ENCODE measurements at places on chromosomes 1 and 21.

GRCh38 chr1:99305626-99306025 lies 41.3 kb downstream of the PLPPR4 start:
- DNase-seq, result no peak

DNA sequence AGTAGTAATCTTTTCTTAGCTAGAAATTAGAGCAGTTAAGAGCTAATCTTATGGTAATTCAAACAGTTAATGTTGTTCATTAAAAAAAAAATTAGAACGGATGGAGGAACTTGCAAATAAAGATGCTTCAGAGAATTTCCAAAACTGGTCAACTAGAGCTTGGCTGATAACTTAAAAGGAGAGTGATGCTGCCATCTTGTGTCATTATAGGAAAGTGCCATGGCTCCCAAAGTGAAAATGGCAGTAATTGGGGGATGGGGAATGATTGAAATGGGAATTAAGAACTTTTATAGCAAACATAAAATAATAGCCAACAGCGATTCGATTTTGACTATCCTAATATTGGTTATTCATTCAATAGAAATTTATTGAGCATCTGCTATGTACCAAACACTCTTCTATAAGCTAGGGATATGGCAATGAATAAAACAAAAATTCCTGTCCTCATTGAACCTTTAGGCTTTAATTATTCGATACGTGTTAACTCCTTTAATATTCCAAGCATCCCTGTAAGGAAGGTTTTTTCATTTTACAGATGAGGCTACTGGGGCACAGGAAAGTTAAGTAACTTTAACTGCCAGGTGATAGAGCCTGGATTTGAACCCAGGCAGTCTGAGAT lies 5.7 kb upstream of the PLPP3 start:
- no peak for DNase-seq

DNA sequence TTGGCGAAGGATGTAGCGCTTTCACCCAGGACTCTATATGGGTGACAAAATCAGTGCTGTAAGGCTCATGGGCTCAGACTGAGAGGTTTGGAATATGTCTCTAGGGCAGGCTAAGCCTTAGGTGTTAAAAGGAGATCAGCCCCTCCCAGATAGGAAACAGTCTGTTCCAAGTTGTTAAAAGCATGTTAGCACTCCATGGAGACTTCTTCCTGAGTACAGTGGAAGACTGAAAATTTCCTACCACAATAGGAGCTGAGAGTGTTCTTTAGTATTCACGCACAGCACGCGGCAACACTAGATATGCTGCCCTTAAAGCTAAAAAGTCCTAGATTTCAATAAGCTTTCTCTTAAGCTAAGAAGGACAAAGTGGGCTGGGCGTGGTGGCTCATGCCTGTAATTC lies 122.1 kb downstream of the TRABD2B start:
- no peak for DNase-seq

DNA sequence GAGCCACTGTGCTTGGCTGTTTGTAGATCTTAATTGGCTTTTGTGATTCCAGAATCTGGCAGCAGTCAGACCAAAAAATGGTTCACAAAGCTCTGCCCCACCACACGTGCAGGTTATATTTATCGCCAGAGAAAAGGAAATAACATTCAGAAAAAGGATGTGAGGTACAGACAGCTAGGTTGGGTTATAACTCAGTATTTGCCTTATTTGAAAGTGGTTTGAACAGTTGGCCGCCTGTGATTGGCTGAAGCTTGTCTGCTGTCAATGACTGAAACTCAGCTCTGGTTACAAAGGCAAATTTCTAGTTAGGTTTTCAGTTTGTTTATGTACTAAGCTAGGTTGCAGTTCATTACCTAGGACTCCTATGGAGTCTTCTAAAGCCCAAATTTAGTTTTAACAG lies 9.6 kb downstream of the SH3BGR start:
- no peak for DNase-seq

DNA sequence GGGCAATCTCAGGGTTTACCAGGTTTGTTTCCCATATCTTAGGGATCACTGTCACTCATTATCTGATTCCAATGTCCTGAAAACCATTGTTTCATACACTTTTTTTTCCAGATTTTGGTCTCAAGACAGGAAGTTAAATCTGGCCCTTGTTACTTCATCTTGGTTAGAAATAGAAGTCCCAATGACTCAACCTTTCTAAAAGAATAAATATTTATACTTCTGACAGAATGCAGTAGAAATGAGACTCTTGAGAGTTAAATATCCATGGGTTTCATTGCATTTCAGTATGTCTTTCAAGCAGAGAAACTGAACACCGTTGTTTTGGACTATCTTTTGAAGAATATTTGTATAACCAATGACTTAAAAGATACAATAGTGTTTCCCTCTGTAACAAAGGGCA lies 19.8 kb upstream of the VCAM1 start:
- no peak for DNase-seq

DNA sequence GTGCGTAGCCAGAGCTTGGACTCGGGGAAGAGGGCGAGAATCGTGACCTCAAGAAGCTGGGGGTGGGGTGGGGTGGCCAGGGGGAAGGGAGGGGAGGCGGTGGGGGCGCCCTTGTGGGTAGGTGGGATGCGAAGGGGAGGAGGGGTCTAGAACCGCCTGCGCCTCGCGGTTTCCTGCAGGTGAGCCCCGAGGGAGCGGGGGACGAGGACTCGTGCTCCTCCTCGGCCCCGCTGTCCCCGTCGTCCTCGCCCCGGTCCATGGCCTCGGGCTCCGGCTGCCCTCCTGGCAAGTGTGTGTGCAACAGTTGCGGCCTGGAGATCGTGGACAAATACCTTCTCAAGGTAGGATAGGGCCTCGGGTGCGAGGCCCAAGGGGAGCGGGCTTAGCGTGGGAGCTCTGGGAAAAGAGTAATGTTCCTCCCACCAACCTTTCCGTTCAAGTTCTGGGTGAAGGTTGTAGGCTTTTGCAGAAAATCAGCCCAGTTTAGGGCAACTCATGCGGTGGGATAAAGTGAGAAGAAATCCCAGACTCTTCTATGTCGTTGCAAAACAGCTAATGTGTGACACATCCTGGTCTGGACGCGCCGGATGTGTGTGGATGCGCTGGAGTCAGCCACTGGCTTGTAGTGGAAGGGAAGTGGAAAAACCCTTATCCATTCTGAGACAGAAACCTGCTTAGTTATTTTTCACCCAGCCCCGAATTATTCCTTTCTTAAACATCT lies 2.9 kb downstream of the LHX8 start:
- no peak for DNase-seq

DNA sequence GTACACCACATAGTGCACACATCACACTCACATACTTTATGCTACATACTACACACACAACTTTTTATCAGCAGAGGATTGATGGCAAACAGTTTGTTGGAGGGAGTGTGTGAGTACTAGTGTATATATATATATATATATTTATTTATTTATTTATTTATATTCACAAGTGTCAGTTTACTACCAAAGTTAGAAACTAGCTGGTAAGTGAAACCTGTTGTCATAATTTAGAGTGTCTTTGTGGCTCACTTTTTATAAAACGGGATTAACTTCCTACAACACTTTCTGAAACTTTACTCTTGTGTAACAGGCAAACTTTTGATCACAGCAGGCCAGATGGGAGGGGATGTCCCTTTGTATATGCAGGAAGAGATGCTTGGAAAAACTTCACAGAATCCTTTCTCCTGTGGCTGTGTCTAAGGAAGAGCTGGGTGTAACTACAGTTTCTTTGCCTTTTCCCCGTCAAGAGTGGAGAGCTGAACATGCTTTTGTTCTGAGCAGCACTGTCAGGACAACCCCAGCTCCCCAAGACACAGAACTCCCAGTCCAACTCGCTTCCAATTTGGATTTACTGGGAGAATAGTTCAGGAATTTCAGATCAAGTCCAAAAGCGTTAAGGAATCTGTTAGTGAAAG lies 1.9 kb upstream of the SAMD13 start:
- DNase-seq, result no peak

DNA sequence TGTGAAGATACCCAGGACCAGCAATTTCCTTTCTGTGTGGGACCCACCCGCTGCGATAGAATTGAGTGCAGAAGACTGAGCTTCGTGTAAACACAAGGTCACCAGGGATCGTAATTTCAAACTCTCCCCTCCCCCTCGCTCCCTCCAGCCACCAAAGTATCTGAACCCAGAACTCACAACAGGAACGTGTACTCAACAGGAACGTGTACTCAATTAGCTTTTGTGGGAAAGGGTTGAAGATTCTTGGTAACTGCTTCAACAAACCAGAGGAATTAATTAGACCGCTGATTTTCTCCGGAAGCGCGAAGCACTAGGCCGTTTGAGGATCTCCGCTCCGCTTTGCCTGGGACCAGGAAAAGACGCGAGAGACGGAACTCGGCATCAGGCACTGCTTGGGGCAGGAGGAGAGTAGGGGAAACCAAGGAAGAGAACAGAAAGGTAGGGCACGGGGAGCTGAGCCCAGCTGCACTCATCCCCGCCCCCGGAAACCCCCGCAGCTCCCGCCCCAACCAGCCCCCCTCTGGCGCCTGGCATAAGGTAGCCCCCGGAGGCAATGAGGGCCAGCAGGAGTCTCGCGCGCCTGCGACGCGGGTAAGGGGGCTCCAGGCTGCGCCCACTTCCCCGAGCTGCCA lies 453 bp downstream of the DRAM2 start:
- DNase-seq, result peak; percentile 61

- DNase-seq, result no peak
These were observed 34.9 kb upstream of the PTGFRN start for GRCh38 chr1:116874733-116875249.

- DNase-seq, result no peak
These were observed 9.5 kb downstream of the SH3BP5L start for GRCh38 chr1:248816042-248816851.

DNA sequence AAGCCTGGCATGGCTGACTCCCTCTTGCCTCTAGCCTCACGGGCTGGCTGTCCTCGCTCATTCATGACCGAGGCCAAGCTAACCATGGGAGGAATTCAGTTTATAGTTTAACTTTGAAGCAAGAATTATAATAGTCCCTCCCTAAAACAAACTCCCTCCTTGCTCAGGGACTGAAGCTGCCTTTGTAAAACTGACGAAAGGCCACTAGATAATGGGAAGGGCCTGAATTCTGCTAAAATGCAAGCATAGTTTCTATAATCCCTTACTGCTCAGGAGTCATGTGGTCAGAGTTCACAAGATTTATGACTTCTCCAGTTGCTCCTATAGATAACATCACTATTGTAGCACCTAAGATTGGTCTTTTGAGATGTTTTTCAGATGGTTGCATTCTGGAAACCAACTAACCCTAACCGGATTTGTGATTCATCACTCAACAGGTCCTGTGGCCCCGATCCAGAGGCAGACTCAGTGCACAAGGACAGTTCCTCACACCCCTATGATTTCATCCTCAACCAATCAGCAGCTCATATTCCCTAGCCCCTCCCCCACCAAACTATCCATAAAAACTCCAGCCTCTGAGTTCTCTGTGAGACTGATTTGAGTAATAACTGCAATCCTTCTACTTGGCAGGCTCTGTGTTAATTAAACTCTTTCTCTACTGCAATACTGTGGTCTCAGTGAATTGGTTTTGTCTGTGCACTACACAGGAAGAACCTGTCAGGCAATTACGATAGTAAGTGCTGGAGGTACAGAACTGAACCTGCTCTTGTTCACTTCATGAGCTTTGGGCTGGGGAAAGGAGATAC lies 26.4 kb downstream of the HHIPL2 start:
- peak; percentile 65 for DNase-seq

- no peak for DNase-seq
These were observed 2.1 kb downstream of the ETV3 start for GRCh38 chr1:157136133-157136532.

DNA sequence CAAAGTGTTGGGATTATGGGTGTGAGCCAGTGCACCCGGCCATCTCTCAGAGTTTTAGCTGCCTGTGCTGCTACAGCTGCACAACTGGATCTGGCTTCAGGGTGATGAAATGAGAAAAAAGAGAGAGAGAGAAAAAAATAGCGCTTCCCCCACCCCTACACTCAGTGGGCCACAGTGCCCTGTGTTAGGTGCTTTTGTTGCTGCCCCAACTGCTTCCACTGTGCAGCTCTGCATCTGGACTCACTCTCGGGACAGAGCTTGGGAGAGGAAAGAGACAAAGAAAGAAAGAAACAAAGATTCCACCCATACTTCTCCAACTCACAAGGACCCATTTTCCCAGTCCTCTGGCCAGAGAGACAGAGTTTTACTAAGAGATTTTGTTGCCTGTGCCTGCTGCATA lies 50.4 kb downstream of the INAVA start:
- no peak for DNase-seq

DNA sequence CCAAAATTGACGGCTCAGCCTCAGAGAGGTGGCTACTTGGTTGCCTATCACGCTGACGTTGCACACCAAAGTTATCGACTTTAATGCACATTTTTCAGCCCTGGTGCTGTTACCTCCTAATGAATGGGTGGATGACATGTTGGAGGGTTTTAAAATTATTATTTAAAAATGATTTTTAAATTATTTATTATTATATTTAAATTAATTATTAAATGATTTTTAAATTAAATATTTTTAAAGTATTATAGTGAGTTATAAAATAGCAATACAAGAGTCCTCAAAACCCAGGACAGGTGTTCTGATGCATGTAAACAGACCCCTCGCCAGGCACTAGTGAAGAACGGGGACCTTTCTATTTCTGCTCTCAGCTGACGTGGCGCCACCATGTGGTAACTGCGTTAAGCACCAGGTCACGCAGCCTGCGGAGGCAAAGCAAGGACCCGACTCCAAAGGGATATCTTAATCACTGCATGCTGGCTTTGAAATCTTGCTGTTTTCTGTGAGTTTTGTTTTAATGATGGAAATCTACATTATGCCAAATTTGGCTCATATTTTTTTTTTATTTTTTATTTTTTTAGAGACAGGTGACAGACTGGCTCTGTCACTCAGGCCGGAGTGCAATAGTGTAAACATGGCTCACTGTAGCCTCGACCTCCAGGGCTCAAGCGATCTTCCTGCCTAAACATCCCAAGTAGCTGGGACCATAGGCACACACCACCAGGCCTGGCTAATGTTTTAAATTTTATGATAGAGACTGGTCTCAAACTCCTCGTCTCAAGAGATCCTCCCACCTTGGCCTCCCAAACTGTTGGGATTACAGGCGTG lies 22.6 kb downstream of the CASP9 start:
- no peak for DNase-seq

- DNase-seq, result no peak
These were observed 265.2 kb upstream of the B3GALT2 start for GRCh38 chr1:193451606-193452005.

GRCh38 chr1:231983588-231984193 lies 357.1 kb downstream of the DISC1 start:
- no peak for DNase-seq
